ENCODE measurements at places on chromosomes 3 and 15.

- DNase-seq = no peak
Observed at GRCh38 chr3:71489315-71489761, 94.2 kb downstream of the FOXP1 start.

GRCh38 chr3:40899286-40899712, 300.0 kb upstream of the CTNNB1 start:
- DNase-seq = no peak

DNA sequence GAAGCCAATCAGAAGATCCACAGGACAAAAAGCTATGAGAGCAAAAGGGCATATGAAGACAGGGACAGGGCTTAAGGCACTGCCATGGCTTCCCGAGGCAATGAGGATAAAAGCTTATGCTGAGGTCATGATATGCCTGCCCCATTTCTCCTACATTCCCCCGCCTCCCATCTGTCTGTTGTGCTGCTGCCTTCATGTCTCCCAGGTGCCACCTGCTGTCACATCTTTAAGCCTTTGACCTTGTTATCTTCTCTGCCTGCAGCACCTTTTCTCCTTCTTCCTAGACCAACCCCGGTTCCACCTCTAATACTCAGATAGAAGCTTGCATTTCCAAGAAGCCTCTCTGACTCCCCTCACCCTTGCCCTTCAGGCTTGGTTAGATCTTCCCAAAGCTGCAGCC, 213.8 kb downstream of the ARRDC4 start:
- DNase-seq = no peak

DNA sequence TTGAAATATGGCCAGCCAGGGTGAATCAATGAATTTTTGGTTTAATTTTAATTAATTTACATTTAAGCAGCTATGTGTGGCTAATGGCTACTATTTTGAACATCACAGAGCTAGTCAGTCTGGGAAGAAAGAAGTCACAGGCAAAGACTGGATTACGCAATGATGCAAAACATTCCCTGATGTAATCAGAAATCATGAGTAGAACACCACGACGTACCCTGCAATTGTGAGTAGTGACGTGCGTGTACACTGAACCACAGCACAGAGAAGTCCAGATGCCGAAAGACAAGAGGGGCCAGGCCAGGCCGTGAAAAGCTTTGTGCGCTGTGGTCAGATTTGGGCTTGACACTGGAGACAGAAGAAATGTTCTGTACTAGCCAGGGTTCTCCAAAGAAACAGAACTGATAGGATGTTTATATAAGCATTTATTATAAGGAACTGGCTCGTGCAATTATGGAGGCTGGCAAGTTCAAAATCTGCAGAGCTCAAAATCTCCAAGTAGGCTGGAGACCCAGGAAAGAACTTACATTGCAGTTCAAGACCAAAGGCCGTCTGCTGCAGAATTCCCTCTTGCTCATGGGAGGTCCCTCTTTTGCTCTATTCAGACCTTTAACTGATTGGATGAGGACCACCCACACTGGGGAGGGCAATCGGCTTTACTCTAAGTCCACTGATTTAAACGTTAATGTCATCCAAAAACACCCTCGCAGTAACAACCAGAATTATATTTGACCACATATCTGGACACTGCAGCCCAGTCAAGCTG, 44.6 kb downstream of the SH3BP5 start:
- no peak for DNase-seq

DNA sequence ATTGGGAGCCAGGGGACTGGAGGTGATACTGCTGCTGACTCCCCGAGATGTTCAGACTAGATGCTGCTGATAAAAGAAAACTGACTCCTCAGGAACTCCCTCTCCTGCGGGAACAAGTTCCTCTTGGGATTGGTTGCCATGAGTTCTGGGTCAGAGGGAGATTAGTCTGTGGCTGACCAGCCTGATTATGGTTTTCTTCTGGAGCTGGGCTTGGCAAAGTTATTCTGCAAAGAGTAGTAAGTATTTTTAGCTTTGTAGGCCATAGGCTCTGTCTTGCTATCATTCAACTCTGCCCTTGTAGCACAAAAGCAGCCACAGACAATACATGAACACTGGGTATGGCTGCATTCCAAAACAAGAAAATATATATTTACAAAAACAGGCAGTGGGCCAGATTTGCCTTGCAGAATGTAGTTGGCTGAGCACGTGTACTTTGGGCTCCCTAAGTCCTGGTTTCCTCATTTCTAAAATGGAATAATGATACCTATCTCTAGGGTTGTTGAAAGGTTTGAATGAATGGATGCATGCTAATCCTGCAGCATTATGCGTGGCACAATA, 796.8 kb downstream of the AGBL1 start:
- no peak for DNase-seq
